ENCODE measurements at places on chromosomes 11 and 22.

DNA sequence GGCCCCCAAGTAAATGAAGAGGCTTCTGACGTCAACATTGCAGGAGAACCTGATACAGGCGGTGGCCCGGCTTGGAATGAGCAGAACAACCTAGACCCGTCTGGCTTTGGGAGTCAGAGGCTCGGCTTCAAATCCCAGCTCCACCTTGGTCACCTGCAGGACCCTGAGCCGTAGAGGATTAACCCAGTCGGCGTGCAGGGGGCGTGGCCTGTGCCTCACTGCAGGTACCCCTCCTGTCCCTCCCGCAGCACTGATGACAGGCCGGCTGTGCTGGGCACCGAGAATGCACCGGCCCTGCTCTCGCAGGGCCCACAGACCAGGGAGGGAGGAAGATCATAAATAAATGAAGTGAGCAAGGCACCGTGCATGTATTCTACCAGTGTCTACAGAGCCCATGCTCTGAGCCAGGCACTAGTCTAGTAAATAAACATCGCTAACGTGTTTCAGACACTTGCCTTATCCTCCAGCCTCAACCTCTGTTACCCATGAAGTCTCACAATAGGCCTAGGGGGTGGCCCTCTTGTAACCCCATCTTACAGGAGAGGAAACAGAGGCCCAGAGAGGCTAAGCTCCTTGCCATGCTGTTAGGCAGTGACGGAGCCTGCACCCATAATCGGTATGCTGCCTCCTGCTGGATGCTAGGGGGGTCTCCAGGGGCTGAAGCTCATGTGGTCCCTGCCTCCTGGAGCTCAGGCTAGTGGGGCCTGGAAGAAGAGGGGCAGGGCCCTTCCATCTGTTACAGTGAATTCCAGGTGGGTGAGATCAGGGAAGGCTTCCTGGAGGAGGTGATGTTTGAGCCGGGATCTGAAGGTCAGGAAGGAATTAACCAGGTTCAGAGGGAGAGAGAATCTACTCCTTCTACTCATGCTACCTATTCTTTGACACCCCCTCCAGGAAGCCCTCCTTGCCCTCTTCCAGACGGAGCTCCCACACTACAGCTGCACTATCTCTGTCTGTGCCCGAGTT, 53.4 kb downstream of the RTL6 start:
- DNase-seq: no peak

DNA sequence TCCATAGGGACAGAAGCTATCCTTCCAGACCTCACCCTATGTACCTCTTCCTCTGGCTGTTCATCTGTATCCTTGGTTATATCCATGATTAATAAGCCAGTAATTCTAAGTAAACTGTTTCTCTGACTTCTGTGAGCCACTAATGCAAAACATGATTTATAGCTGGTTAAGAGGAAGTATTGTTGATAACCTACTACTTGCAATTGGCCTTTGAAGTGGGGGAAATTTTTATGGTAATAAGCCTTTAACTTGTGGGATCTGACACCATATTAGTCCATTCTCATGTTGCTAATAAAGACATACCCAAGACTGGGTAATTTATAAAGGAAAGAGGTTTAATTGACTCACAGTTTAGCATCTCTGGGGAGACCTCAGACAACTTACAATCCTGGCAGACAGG, 21.9 kb downstream of the CASP12 start:
- no peak for DNase-seq

- DNase-seq: no peak
Observed at GRCh38 chr11:37525336-37525735, 927.3 kb upstream of the RAG2 start.

DNA sequence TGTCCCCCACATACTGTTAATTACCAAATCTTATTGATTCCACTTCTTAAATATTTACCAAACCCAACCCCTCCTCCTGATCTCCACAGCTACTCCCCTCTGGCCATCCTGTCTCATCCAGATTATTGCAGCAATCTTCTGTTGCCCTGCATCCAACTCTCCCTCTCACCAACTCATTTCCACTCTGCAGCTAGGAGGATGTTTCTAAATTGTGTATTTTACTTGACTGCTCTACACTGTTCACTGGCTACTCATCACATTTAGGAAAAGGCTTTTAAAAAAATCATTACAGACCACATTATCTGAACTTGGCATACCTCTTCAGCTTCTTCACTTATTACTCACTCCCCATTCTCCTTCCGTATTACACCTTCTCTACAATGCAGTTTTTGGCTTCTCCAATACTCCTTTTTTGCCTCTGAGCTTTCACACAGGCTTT, 117.9 kb downstream of the ATG16L2 start:
- no peak for DNase-seq

GRCh38 chr11:67372321-67372992, 941 bp downstream of the CLCF1 start:
- no peak for DNase-seq

DNA sequence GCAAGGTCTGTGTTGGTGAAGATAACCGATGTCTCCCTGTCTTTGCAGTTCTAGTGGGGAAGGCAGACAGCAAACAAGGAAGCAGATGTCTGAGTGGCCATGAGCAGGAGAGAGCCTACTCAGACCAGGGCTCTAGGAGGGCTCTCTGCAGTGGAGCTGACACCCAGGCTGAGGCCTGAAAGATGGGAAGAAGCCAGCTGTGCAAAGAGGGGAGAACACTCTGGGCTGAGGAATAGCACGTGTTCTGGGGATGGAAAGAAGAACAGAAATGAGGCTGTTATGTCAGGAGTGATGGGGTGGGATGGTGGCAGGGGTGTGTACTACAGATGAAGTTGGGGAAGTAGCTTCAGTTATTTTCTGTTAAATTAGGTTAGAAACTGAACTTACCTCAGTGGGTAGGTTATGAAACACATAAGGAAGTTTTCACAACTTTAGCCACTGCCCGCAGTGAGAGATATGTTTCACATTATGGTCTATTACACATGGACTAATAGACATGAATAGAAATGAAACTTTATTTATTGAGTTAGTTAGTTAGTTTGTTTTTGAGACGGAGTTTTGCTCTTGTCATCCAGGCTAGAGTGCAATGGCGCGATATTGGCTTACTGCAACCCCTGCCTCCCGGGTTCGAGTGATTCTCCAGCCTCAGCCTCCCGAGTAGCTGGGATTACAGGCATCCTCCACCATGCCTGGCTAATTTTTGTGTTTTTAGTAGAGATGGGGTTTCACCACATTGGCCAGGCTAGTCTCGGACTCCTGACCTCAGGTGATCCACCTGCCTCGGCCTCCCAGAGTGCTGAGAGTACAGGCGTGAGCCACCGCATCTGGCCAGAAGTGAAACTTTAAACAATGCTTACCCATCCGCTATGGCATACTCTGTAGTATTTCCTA, 7.8 kb downstream of the DCPS start:
- no peak for DNase-seq

DNA sequence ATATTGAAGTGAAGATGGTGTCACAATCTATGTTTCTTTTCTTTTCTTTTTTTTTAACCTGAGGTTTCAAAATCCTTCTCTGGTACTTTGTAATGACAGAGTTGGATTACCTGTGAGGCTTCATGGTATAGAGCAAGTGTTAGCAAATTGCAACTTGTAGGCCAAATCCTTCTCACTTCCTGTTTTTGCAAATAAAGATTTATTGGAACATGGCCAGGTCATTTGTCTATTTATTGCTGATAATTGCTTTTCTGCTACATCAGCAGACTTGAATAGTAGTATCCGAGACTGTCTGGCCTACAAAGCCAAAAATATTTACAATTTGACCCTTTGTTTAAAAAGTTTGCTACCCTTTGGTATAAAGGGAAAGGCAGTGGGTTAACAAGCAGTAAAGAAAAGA, 1059.4 kb upstream of the CCDC90B start:
- DNase-seq: no peak

GRCh38 chr22:23832226-23833016, 6.4 kb downstream of the DERL3 start:
- no peak for DNase-seq

GRCh38 chr22:39623603-39624500, 53.3 kb downstream of the CACNA1I start:
- no peak for DNase-seq

- no peak for DNase-seq
Observed at GRCh38 chr22:38171927-38172831, 9.5 kb downstream of the PLA2G6 start.

DNA sequence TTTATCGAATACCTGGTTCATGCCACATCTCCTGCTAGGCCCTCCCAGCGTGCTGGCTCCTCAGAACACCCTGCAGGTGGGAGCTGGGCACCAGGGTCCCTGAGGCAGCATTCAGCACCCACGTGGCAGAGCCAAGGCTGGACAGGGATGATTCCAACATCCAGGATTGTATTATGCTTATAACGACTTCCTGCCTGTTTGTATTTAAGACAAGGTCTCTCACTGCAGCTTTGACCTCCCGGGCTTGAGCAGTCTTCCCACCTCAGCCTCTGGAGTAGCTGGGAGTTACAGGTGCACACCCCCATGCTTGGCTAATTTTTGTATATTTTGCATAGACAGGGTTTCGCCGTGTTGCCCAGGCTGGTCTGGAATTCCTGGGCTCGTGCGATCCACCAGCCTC, 64.7 kb upstream of the WNT7B start:
- DNase-seq: no peak

DNA sequence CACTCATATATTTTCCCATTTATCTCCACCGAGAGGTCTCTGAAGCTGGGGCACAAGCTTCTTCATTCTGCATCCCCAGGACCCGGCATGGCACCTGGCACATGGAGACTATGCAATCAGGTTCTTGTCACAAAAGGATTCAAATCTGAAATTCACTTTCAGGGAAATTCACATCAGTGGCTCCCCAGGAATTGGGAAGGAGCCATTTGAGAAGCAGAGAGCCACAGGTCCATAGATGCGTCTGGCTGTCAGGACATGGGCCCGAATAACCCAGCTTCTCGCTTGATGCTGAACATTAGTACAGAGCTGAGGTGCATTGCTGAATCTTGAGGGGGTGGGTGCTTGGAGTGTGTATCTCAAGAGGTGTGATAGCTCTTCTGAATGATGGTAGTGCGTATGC, 82.5 kb downstream of the TSPAN18 start:
- no peak for DNase-seq

- DNase-seq: peak; percentile 30
Observed at GRCh38 chr11:64489831-64490441, 101.1 kb upstream of the SLC22A12 start.

- no peak for DNase-seq
Observed at GRCh38 chr11:66951135-66951534, 7.0 kb downstream of the PC start.

Measured in GM19239 (cell line).